HepG2 (cell line): ENCODE measurements at places on chromosomes 2 and 18. TPM values are rescaled to one million over a fixed set of nuclear protein-coding genes. Genes with fewer than 3 reads are reported as not detected.

DNA sequence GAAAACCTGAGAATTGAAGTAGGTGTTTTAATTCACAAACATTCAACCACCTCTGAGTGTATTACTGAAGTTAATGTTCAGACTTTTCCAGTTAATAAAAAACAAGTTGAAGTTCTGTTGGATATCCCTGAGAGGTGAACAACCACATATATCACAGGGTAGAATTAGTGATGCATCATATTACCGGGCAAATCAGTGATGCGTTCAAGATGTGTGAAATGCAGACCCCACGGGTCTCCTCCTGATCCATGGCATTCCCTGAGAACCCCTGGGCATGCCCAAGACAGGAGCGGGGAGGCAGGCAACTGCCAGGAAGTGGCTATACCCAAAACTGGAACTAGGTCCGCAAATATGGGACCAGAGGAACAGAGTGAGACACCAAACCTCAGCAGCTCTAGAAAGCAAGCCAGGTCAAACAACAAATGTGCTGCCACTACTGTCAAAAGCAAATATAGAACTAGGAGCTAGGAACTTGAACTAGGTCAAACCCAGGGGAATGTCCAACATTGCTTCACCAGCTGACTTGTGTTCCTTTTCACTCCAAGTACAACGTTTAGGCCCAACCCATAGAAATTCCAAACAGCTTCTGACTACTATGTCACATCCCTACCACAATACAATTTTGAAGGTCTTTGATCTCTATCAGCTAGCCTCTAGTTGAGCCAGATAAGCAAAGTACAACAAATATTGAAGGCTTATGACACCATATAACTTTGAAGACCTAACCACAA lies 20.2 kb downstream of the PSTPIP2 start:
- no peak overlapping the region for H3K4me3 ChIP-seq
- H3K27me3 ChIP-seq: peaks cover 38% of the 10 kb centered on the region
- H3K4me1 ChIP-seq: peaks cover 20% of the 10 kb centered on the region
- no peak overlapping the region for H3K27ac ChIP-seq
- DNase-seq: peak; percentile 98

DNA sequence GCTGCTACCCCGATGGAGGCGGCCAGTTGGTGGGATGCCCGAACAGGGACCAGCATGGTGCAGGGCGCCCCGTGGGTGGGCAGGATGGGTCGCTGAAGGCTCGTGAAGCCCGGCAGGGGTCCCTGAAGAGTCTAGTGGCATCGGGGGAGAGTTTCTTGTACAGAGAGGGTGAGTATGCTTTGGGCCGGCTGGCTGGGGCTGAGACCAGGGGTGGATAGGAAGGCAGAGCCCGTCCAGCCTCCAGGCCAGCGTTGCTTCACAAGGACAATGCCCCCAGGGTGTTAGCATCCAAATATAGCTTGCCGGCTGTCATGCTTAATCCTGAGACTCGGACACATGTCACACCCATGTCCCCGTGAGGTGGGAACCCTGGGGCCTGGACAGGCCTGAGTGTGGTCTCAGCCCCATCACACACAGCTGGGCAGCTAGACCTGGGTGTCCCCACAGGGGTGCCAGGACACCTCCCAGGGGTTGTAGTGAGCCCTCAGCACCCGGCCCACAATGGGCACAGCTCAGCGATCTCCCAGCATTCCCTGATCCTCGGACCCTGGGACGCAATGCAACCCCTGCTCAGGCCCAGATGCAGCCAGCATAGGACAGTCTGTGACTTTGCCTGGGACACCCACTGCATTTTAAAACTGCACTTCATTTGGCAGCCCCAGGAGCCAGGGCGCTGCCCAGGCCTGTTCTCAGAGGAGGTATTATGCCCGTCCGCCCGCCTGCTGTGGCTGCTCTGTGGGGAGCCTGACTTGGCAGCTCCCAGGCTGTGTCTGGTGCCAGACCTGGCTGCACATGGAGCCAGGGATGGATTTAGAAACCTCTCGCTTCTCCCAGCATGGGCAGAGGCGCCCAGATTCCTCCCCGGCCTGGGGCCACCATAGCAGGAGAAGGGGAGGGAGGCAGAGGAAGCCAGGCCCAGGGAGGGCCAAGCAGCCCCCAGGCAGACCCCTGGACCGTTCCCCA lies 36.4 kb downstream of the RAMP1 start:
- no peaks in the 10 kb centered on the region for H3K36me3 ChIP-seq
- H3K27ac ChIP-seq: no peak overlapping the region

The REEP1 gene
- 0.14 and 0.27 TPM in 2 replicates for total RNA-seq

The RAB3GAP1 gene
- total RNA-seq: 48.8 and 61.5 TPM in 2 replicates

The DYSF gene
- total RNA-seq: 0.15 and 0.17 TPM in 2 replicates

GRCh38 chr2:230413479-230413878 lies 2.5 kb upstream of the SP100 start:
- H3K4me3 ChIP-seq: no peak overlapping the region
- no peaks in the 10 kb centered on the region for H3K36me3 ChIP-seq
- H3K27ac ChIP-seq: no peak overlapping the region
- DNase-seq: peak; percentile 39
- peaks cover 58% of the 10 kb centered on the region for H3K4me1 ChIP-seq
- no peaks in the 10 kb centered on the region; the same call in 2 of the 3 replicates for H3K27me3 ChIP-seq

DNA sequence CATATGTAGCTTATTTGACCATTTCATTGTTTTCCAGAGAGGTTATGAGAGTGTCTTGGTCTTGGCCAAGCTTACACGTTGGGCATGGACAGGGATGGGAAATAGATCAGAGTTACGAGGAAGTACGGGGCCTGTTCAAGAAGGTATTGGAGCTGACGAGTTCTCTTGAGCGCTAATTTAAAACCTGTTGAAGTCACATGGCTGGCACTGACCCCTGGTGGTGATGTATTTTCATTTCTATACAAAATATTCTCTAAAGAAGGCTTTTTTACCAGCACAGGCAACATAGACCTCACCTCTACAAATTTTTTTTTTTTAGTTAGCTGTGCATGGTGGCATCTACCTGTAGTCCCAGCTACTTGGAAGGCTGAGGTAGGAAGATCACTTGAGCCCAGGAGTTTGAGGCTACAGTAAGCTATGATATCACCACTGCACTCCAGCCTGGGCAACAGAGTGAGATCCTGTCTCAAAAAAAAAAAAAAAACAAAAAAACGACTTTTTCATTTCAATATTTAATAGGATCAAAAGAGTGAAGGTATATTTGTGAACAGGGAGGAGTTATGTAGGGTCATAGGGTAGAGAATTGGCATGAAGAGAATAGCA lies 19.6 kb downstream of the UGP2 start:
- no peak overlapping the region for H3K27ac ChIP-seq
- DNase-seq: peak; percentile 54
- H3K4me3 ChIP-seq: no peak overlapping the region
- H3K27me3 ChIP-seq: no peaks in the 10 kb centered on the region
- H3K36me3 ChIP-seq: peaks cover 13% of the 10 kb centered on the region
- H3K4me1 ChIP-seq: peaks cover 23% of the 10 kb centered on the region

GRCh38 chr18:79211844-79212243 lies 142.7 kb downstream of the ATP9B start:
- DNase-seq: peak; percentile 27
- no peaks in the 10 kb centered on the region for H3K36me3 ChIP-seq
- no peaks in the 10 kb centered on the region for H3K27me3 ChIP-seq
- H3K4me1 ChIP-seq: peaks cover 18% of the 10 kb centered on the region
- H3K4me3 ChIP-seq: no peak overlapping the region

DNA sequence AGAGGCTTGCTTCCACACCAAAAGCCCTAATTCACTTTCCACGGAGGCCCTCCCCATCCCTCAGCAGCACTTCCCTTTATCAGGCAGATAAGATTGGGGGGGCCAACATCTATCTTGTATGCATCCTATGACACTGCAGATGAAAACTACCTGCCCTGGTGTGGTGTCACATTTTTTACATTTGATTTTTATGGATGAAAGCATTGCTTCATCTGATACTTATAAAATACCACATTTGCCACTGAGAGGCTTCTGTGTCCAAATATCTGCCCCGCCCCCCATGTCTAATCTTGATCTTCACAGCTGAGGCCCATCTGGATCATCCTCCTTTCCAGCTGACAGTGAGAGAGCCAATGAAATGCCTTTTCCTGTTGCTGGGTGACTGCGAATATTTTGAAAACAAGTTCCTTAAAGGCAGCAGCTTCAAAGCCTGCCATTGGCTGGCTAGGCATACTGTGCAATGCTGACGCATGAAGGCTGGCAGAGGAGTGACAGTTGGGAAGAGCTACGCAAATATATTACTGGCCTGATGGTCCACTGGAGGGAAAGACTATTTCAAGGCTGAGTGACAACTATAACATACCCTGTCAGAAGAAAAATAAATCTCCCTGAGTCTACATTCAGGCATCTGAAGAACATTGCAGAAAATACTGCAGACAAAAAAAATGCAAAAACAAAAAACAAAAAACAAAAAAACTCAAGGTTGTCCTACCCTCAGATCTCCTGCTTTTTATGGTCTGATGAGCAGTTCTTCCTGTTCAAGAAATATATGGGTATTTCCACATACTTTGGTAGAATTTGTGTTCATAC lies 318.7 kb downstream of the PDE11A start:
- DNase-seq: no peak
- no peak overlapping the region for H3K4me3 ChIP-seq
- H3K36me3 ChIP-seq: no peaks in the 10 kb centered on the region
- no peaks in the 10 kb centered on the region for H3K27me3 ChIP-seq

The CNRIP1 gene
- total RNA-seq: not detected in 2 replicates

- peak; percentile 59 for DNase-seq
- H3K4me1 ChIP-seq: peaks cover 63% of the 10 kb centered on the region
- H3K27me3 ChIP-seq: no peaks in the 10 kb centered on the region
- peaks cover 8% of the 10 kb centered on the region; the same call in 2 of the 3 replicates for H3K36me3 ChIP-seq
- no peak overlapping the region for H3K27ac ChIP-seq
These were observed 9.7 kb downstream of the IL1RN start for GRCh38 chr2:113136828-113137775.

The EMX1 gene
- total RNA-seq: 3.9 and 4.9 TPM in 2 replicates

The UCN gene
- 0.36 and 1.2 TPM in 2 replicates for total RNA-seq

DNA sequence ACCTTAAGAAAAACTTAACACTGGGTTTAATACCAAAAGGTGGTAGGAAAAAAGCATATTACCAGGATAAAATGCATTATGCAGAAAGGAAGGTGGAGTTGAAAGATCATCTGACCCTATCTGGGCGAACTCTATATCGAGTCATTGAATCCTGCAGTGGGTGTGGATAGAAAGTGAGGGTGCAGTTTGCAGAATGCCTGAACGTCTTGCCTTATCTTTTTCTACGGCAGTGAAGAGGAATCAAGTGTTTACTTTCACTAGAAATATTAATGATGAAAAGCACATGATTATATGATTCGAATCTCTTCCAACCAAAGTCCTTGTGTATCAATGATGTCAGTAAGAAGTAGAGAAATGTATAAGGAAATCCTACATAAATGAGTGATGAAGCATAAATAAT lies 4.3 kb upstream of the CAVIN2 start:
- no peak overlapping the region for H3K27ac ChIP-seq
- H3K4me3 ChIP-seq: no peak overlapping the region
- no peak for DNase-seq
- no peaks in the 10 kb centered on the region; the same call in 2 of the 3 replicates for H3K27me3 ChIP-seq

DNA sequence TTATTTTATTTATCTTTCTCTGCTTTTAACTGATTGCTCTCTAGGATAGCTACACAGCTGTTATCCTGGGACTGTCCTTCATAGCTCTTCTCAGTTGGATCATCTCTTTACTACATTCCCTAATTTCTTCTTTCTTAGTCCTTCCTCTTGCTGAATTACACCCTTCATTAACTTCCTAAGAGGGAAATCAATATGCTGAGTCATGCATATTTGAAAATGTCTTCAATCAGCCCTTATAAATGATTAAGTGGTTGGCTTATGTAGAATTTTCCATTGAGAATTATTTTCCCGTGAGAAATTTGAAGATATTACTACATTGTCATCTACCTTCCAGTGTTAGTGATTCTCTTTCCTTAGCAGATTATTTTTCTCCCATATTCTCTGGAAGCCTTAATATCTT lies 214.2 kb downstream of the SOCS6 start:
- DNase-seq: no peak
- H3K4me3 ChIP-seq: no peak overlapping the region
- no peaks in the 10 kb centered on the region for H3K36me3 ChIP-seq
- no peak overlapping the region for H3K27ac ChIP-seq

GRCh38 chr18:58967751-58968254 lies 103.1 kb downstream of the ZNF532 start:
- no peaks in the 10 kb centered on the region for H3K27me3 ChIP-seq
- no peak for DNase-seq
- H3K36me3 ChIP-seq: no peaks in the 10 kb centered on the region
- no peaks in the 10 kb centered on the region for H3K4me1 ChIP-seq

GRCh38 chr2:18104595-18105224 lies 226.2 kb downstream of the KCNS3 start:
- no peak overlapping the region for H3K4me3 ChIP-seq
- DNase-seq: no peak
- no peaks in the 10 kb centered on the region for H3K27me3 ChIP-seq
- H3K4me1 ChIP-seq: no peaks in the 10 kb centered on the region
- H3K36me3 ChIP-seq: no peaks in the 10 kb centered on the region
